Activated T-cell treated with anti-CD3 and anti-CD28 coated beads, Interleukin-2, amount 50 U/mL, for 72 hours (primary cell): ENCODE measurements at places on chromosomes 1 and 21. TPM values are rescaled to one million over a fixed set of nuclear protein-coding genes. Genes with fewer than 3 reads are reported as not detected.

DNA sequence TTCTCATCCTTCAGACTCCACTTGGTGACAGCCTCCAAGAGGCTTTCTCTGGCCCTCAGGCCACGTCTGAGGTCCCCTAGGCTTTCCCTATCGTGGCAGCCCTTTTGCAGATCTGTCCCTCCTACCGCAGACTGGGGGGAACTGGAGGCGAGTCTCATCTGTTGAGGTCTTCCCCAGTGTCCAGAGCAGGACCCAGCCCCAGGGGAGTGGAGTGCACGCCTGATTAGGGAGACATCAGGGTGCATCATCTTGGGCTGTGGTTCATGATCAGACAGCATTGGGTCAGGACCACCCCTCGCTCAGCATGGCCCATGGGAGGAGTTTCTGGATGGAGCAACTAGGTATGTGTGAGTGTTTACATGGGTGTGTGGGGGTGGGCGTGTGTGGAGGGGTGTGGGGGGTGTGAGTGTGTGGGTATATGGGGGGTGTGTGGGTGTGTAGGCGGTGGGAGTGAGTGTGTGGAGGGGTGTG is 8.5 kb upstream of the MATN1 start:
- DNase-seq = no peak

- peak; percentile 84 for DNase-seq
Measured at GRCh38 chr1:47333922-47334764, 553 bp downstream of the CMPK1 start.

- DNase-seq = no peak
Measured at GRCh38 chr1:184757406-184757805, 2.7 kb upstream of the EDEM3 start.

Gene PGLYRP4
- total RNA-seq = 0.21 TPM

Gene RPS6KA1
- 163 TPM for total RNA-seq

Gene LCE2A
- total RNA-seq = not detected
